Urinary bladder (tissue), 4 donors: ENCODE measurements at places on chromosomes 5 and 9. TPM values are rescaled to one million over a fixed set of nuclear protein-coding genes. Genes with fewer than 3 reads are reported as not detected.
A peak's percentile ranks its signal among the peaks of the same experiment; 100 is the strongest.

GMCL2 gene
- total RNA-seq: 0.16 TPM

KCTD16 gene
- 1.6 TPM for total RNA-seq

C1QTNF3 gene
- total RNA-seq: 87.9 TPM

PCDHGA6 gene
- total RNA-seq: 9.6 TPM

DNA sequence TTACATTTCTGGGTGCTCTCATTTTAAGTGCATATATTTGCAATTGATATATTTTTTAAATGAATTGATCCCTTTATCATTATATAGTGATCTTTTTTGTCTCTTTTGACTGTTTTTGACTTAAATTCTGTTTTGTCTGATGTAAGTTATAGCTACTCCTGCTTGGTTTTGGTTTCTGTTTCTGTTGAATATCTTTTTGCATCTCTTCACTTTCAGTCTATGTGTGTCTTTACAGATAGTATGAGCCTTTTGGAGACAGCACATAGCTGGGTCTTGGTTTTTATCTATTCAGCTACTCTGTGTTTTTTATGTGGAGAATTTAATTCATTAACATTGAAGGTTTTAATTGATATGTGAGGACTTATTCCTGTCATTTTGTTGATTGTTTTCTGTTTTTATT is 311.3 kb downstream of the SPATA31D1 start:
- no peak for DNase-seq

DNA sequence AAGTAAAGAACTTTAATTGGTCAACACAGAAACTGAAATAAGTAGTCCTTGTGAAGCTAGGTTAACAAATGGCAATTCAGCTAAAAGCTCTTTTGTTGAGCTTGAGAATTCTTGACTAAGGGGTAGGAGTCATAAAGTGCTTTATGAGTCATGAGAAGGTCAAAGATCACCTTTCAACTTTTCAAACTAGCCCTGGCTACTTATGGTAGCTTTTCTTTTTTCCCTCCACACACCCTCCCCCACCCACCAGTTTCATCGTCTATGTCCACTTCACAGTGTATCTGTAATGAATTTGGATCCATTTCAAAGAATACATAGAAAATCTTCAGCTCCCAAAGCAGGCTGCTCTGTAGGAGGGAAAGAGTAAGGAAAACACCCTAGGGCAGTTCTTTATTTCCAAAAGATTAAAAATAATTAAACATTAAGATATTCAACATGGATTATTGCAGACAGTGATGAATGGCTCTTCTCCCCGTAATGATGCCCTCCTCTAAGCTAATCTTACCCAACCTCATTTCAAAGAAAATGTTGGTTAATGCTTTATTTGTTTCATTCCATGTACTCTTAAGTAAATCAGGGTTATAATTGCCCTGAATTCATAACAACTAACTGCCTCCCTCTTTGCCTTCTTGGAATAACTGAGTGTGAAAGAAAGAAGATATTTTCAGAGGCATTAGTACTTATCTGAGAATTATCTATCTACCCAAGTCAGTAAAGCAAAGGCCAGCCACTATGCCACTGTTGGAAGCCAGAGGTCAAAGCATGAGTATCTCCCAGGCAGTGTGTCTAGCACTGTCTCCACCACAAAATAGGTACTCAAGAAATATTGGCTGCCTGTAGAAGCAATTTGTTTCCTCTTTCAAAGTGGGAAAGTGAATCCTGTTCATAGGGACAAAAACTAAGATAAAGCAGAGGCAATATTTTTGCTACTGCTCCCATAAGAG is 290.6 kb downstream of the PIK3R1 start:
- DNase-seq: no peak

- no peak for DNase-seq
Measured at GRCh38 chr5:56440871-56441740, 208.0 kb upstream of the ANKRD55 start.

- no peak for DNase-seq
Measured at GRCh38 chr9:127424676-127424999, 456 bp downstream of the ZNF79 start.

DNA sequence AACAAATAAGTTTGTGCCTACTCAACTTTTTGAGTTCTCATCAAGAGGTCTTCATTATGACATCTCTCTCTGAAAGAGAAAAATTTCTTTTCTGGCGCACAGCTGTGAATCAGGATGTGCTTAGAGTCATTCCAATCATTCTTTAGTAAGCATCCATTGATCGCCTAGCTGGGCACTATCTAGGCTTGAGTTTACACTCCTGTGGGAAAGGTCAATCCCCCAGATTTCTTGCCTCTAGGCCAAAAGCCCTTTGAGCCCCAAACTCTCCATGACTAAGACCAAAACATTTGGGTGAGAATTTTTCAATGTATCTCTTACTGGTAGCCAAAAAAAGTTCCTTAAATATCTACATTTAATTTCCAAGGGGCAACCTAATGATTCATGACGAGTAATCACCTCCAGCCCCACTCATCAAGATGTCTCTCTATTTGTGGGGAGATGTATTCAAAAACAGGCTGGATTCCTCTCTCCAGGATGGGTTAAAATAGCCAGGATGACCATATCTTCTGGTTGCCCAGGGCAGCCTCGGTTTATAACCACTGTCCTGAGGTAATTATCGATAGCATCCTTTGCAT is 101.7 kb downstream of the GNA14 start:
- DNase-seq: no peak

GRCh38 chr9:75962013-75962661 is 71.7 kb downstream of the PCSK5 start:
- no peak for DNase-seq

DNA sequence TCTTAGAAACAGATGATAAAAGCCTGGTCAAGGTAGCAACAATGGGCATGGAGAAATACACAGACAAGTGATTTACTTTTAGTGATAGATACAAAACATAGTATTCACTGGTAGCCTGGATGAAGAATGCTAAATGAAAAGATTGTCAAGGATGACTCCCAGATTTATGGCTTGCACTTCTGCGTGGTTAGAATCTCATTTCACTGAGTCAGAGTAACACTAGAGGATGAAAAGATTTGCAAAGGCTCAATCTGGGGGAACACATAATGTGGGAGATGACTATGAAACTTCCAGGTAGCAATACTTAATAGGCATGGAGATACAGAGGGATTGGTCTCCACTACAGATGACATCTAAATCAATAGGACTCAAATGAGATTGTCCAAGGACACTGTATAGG is 38.4 kb downstream of the AGTPBP1 start:
- DNase-seq: no peak

- DNase-seq: no peak
Measured at GRCh38 chr5:143638654-143639053, 173.3 kb upstream of the HMHB1 start.

DNA sequence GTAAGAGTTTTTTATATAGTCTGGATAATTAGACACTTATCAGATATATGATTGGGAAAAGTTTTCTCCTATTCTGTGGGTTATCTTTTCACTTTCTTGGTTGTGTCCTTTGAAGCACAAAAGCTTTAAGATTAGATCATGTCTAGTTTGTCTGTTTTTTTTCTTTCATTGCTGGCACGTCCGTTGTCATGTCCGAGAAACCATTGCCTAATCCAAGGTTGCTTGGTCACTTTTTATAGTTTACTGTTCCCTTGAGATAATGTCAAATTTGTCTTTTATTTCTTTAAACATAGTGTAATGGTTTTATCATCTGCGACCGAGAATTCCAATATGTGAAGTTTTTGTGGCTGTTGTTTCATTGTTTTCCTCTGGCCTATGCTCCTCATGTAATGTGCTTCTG is 28.8 kb downstream of the GARNL3 start:
- no peak for DNase-seq

DNA sequence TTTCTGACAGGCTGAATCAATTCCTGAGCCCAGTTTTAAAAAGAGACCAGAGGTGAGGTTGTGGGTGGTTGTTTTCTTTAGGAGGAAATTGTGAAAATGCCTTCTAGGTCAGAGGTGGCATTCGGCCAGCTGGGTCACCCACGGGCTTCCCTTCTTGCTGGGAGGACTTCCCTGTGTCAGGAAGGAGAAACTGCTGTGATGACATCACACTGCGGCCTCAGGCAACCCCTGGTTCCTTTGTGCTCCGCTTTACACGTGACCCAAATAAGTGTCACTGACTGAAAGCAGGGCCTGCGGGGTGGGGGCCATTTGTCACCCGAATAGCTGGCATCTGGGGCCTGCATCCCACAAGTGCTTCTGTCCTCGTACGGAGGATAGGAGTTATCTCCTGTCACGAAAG is 39.7 kb downstream of the FABP6 start:
- no peak for DNase-seq

- no peak for DNase-seq
Measured at GRCh38 chr5:77409870-77410621, 82.1 kb downstream of the WDR41 start.

DNA sequence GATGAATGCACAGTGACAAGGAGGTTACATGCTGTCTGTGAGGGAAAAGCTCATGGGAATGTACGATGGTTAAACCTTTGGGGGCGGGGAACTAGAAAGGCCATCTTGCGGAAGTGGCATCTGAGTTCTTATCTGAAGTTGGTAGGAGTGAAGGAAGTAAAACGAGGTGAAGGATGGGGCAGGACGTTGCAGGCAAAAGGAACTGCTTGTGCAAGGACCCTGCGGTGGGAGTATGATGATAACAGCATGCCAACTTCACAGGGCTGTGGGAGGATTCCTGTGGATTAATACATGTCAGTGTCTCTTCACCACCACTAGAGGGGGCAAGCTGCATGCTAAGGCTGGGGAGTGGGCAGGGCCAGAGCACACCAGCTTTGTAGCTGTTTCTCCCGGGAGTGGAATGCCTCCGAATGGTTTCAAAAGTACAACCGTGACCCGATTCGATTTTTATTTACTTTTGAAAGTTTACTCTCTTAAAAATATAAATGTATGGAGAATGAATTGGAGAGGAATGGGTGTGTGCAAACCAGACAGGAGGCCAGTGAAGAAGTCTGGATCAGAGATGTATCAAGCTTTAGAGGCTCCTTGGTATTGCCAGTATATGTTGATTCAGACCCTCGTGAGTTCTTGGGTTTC is 62.5 kb downstream of the CYFIP2 start:
- peak; percentile 67 for DNase-seq
